Ascending aorta (tissue), 2 donors: ENCODE measurements at places on chromosomes 11 and 22. TPM values are rescaled to one million over a fixed set of nuclear protein-coding genes. Genes with fewer than 3 reads are reported as not detected.

ELMOD1 gene
- total RNA-seq = not detected

F2 gene
- 2.6 TPM for total RNA-seq

SLC25A45 gene
- 11.4 TPM for total RNA-seq

IGF2 gene
- 124 TPM for total RNA-seq

C22orf42 gene
- not detected for total RNA-seq

GUCY1A2 gene
- 5.6 TPM for total RNA-seq

CARD16 gene
- total RNA-seq = 15.5 TPM

DCDC1 gene
- not detected for total RNA-seq

OVOL1 gene
- total RNA-seq = not detected

APOL5 gene
- total RNA-seq = not detected

C11orf97 gene
- not detected for total RNA-seq

KCNQ1 gene
- total RNA-seq = 2.3 TPM

SNRPD3 gene
- total RNA-seq = 113 TPM

TUB gene
- total RNA-seq = 12.9 TPM

ZBTB16 gene
- 344 TPM for total RNA-seq

ADM gene
- total RNA-seq = 56.8 TPM

APOA5 gene
- not detected for total RNA-seq

EMID1 gene
- 0.64 TPM for total RNA-seq

SH3BP1 gene
- total RNA-seq = 33.7 TPM

OTOG gene
- total RNA-seq = not detected

MS4A12 gene
- total RNA-seq = not detected

CARD10 gene
- total RNA-seq = 21.0 TPM

KCNJ1 gene
- total RNA-seq = not detected

POLR2L gene
- total RNA-seq = 141 TPM

TRIM21 gene
- 7.8 TPM for total RNA-seq

SIDT2 gene
- 45.4 TPM for total RNA-seq

C11orf91 gene
- not detected for total RNA-seq

SEPTIN3 gene
- total RNA-seq = not detected

PAX6 gene
- total RNA-seq = not detected

GGT1 gene
- not detected for total RNA-seq

TENM4 gene
- 11.9 TPM for total RNA-seq

GPR83 gene
- total RNA-seq = not detected
